Occipital lobe (tissue), 3 donors: ENCODE measurements at places on chromosomes 12 and 14.
A peak's percentile ranks its signal among the peaks of the same experiment; 100 is the strongest.

- DNase-seq, result no peak
These were observed 31.5 kb upstream of the SRP54 start for GRCh38 chr14:34951286-34951685.

DNA sequence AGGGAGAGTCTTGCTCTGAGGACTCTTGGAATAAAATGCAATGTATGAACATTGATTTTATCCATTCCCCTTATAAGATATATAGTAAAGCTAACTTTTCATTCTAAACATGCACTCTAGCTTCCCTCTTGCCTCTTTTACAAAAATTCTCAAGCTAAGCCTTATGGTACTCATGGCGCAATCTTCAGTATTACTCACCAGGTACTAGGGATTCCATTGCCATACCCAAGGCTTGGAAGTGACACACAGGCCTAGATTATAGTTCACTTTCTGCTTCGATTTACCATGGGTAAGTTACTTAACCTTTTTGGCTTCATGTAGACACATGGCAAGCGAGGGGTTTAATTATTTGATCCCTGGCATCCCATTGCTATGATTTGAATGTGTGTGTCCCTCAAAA is 331.5 kb downstream of the LRIG3 start:
- no peak for DNase-seq

- peak; percentile 46 for DNase-seq
These were observed 18.2 kb upstream of the SUSD6 start for GRCh38 chr14:69593018-69593677.

DNA sequence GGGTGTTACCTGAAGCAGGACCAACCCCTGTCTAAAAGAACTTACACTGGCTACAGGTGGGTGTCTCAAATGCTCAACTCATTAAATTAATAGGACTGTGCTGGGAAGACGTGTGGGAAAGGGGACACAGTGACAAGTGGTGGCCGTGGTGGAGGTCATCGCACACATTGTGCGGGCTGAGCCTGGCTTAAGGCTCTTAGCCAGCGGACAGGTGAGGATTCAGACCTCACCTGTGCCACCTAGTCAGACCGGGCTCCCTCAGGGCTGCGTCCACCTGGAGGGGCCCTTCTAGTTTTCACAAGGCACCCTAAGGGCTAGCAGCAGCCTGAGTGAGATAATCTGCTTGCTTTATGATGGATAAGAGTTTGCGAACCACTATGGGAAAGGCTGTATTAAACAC is 125.2 kb upstream of the FKBP4 start:
- no peak for DNase-seq

- DNase-seq, result no peak
These were observed 40.6 kb downstream of the C12orf42 start for GRCh38 chr12:103455020-103455763.

DNA sequence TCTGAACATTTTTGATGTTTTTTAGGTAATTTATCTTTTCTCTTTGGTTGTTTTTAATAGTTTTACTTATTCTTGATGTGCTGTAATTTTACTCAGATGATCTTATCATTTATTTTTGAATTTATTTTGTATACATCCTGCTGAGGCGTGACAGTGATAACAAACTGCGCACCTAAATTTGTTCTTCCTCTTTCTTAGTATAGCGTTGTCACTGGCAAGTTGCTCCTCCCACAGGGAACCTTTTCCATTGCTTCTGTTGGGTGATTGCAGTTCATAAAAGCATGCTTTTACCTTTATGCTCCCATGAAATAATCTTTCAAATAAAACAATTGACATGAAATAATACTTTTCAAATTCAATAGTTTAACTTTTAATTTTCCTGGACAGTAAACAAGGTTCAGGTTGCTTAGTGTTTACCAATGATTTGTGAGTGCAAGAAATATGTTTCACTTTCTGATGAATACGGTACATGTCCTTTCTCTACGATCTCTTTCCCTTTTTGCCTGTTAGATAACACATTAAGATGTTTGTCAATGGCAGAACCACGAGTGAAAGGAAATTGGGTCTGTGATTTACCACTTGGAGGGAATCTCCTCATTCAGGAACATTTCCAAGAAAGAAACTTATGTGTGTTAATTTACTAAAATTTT is 223.3 kb downstream of the CCDC91 start:
- no peak for DNase-seq

GRCh38 chr12:110762891-110763290 is 20.2 kb upstream of the PPP1CC start:
- no peak for DNase-seq

DNA sequence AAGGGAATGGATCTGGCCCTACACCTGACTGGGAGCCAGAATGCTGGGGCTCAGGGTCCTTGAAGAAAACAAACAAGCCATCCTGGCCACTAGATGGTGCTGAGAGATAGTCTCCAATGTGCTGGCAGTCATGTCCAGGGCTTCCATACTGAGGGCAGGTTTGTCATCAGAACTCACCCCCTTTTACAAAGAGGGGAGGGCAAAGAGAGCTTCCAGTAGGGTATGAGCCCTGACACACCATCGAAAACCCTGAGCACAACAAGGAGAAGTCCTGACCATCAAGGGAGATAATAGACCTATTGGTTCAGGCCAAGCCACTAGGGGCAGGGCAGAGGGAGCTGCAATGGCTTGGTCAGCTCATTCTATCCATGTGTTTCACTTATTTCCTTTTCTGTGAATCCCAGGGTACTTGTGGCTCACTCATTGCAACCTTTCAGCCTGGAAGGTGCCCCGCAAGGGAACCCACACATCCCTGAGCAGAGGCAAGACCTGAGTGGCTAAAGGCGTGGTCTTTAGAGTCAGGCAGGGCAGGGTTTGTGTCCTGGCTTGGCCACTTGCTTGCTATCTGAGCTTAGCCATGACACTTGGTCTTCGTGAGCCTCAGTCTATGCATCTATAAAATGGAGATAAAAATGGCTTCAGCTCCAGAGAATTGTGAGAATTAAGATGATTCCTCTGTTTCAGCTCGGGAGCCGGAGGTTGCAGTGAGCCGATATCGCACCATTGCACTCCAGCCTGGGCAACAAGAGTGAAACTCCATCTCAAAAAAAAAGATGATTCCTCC is 6.2 kb upstream of the PLEKHH1 start:
- peak; percentile 29 for DNase-seq

- DNase-seq, result no peak
These were observed 49.1 kb upstream of the KCNA5 start for GRCh38 chr12:4994622-4995021.

- DNase-seq, result peak; percentile 57
These were observed 100.5 kb downstream of the LRRC74A start for GRCh38 chr14:76926521-76927251.

DNA sequence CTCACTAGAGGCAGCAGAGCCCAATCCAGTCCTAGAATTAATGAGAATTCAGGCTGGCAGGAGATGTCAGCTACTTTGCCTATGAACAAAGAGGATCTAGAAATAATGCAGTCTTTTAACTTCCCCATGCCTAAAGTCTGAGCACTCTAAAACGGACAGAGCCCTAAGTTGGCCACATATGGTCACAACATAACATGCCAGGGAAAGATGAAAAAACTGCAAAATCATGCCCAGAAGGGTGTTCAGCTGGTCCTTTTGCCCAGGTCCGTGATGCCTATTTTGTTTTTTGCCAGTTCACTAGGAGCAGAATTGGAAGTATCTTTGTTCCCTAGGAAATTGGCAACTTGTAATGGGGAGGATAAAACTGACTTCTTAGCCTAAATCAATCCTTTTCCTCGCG is 20.3 kb upstream of the LMNTD1 start:
- DNase-seq, result no peak

- DNase-seq, result no peak
These were observed 201.0 kb downstream of the SLC25A21 start for GRCh38 chr14:36971263-36971855.

DNA sequence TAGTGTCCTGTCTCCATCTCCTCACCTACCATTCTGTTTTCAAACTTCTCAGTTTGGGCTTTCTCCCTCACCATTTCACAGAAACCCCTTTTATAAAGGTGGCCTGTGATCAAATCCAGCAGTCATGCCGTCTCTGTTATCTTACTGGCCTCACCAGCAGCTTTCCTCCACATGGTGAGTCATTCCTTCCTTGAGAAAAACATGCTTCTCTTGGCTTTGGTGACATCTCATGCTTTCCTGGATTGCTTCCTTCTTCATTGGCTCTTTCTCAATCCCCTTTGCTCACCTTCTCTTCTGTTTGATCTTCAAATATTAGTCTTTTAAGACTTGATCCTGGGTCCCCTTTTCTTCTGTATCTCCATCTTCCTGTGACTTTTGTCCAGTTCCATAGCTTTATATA is 164.9 kb downstream of the ANO4 start:
- no peak for DNase-seq

DNA sequence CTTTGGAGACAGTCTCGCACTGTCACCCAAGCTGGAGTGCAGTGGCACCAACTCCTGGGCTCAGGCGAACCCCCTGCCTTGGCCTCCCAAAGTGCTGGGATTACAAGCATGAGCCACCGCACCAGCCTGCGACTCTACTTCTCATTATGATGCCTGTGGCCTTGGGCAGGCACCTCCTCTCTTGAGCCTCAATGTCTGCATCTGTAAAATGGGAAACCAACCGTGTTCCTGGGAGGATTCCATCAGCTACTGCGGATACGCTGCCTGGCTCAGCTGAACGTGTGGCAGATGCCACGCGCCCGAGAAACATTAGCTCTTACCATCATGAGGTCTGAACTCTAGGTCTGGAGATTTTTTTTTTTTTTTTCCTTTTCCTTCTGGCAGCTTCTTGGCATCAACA is 5.8 kb downstream of the TESC start:
- no peak for DNase-seq
